Activated gamma-delta T cell treated with anti-CD3 and anti-CD28 coated beads, Interleukin-2, amount 50 U/mL, for 16 hours (primary cell): ENCODE measurements at places on chromosomes 7 and 10.

- no peak for DNase-seq
These were observed 119.2 kb downstream of the GALNT11 start for GRCh38 chr7:152144557-152145245.

DNA sequence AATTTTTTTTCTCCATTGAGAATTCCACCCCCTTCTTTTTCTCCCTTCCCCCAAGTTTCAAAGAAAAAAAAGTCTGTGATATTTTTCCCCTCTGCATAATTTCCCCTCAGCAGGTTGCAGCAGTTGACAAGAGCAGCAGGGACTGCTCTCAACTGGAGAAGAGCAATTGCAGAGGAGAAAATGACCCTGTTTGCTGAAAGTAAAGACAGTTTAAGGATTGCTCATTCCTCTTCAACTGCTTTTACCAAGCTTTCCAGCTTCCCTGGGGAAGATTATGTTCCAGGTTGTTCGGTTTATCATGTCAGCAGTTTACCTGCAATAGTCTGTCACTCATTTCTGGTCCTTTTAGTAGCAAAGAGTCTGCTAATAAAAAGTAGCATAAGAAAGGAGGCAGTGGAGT, 16.2 kb downstream of the AGK start:
- DNase-seq, result no peak

DNA sequence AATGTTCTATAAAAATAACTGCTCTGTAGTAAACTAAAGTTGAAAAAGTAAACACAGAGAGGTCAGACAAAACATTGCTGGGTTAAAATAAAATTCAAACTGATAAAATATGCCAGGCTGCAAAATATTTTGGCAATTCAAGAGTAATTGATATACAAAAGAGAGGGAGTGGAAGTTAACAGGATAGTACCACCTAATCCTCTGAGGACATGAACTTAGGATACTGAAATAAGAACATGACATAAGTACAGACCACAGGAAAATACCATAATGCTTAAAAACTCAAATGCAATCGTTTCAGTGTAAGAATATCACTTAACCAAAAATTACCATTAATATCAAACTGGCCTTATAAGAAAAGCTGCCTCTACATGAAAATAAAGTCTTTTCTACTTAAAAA, 37.6 kb upstream of the GPR22 start:
- DNase-seq, result no peak

DNA sequence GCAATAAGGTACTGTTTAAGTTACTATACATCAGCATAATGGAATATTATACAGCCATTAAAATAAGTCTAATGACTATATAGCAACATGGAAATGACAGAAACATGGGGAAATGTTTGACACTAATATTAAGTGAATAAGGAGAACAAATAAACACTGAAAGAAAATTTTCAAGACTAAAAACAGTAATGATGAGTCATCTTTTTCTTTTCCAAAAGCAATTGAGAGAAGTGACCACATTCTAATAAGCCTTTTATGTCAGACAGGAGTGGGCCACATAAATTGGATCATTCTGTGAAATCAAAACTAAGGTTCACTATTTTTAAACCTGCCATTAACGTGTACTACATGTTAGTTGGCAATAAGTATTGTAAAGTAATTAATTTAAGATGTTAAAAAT, 187.5 kb downstream of the AHR start:
- no peak for DNase-seq

- DNase-seq, result no peak
These were observed 48.5 kb upstream of the MKX start for GRCh38 chr10:27794157-27794556.

DNA sequence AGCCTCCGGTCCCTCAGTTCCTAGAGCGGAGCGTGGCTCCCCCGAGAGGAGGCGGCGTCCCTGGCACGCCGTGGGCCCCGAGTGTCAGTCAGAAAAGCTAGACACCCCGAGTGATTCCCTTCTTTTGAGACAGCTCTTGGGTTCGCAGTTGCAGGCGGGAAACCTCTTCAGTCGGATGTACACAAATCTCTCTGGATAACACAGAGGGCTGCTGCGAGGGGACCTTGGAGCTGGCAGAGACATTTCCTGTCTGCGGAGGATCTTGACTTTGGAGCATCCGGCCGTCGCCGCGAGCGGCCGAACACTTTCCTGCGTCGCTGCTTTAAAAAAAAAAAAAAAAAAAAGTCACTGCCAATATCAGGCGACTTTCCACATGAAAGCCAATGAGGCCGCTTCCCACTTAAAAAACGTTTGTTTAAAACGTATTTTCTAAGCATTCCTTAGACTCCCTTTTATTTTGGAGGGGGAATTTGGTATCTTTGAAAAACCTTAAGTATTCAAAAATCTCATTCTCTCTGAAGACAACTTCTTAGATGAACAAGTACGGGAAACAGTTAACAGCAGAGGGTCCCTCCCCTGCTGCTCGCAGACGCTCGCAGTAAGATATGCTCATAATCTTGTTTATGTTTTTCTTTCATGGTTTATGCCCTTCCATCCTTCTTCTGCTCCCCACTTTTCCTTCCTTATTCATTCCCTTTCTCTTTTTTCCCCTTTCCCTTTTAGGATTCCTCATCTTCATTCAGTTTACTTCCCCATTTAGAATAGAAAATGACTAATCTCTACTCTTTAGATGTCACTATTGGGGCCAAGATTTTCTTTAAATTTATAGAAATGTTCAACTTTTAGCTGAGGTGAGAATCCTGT, 10.0 kb downstream of the HHEX start:
- no peak for DNase-seq

DNA sequence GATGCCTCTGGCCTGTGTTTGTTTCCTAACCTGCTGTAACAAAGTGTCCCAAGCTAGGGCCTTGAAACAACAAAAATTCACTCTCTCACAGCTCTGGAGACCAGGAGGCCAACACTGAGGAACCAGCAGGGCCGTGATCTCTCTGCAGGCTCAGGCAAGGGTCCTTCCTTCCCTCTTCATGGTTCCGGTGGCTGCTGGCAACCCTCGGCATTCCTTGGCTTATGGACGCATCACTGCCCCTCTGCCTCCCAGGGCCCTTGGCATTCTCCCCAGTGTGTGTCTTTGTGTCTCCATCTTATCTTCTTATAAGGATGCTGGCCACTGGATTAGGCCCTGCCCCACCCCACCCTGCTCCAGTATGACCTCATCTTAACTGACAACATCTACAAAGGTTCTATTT, 17.0 kb downstream of the CNPY1 start:
- DNase-seq, result no peak

DNA sequence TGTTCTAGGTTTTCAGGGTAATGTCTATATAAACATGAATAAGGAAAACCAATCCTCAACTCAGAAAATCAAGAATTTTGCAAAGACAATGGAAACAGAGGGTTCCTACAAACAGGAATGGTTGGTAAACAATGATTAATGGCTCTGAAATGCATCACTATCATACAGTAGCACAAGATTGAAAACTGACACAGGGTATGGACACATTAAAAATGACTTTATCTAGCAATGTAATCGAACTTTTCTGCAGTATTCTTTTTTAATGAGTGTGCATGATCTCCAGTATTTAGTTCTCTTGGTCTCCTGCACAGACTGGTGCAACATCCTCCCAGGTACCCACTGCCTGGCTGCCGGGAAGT, 15.9 kb downstream of the GRB10 start:
- DNase-seq, result no peak

DNA sequence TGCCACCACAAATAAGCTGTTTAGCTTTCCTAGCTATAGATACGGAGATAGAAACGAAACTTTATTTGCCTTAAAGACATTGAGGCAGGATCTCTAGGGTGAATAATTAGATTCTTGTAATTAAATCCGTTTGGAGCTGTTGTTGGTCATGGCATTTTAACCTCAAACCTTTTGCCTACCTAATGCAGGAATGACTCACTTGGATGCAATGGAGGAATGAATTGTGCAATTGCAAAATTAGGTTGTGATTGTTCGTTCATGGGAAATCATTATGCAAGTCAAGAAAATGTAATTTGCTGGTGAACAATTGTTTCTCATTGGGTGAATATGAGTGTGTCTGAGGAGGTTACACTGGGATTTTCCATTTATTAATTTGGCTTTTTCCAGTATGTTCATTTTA, 703.5 kb downstream of the GATA3 start:
- no peak for DNase-seq

- no peak for DNase-seq
These were observed 23.1 kb downstream of the SHH start for GRCh38 chr7:155789001-155789725.

DNA sequence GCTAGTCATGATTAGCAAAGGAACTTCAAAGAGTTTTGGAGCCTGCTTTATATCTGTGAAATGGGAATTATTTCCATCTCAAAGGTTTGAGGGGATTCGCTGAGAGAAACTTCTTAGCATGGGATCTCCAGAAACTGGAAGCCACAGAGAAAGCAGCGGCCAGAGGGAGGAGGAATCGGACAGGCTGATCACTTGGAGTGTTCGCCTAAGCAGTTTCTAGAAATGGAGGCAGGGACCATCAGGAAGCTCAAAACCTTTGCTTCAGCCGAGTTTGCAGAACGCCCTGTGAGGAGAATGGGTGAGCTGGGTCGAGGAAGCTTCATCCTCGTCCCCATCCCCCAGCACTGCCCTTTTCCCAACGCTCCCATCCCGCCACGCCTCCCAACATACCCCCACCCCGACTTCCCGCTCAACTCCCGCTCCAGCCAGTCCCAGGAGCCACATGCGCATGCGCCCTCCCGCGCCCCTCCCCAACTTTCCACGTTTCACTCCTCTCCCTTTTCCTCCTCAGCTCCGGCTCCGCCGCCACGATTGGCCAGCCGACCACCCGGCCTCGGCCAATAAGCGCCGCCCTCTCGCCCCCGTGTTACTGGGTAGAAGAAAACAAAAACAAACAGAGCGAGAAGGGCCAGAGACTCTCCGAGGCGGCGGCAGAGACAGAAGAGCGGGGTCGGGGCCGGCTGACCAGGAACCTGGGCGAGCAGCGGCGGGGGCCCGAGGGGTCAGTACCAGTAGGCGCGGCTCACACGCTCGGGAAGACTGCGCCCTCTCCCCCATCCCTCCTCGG, at the start of gene PDCD4:
PDCD4 (plus strand) TSS at position 631 of the 787 bp plus-strand sequence. CDS start 4,100 bp downstream, outside the sequence.
- DNase-seq, result peak; percentile 92

GRCh38 chr7:108132551-108133265, 2.5 kb upstream of the LAMB4 start:
- DNase-seq, result no peak

DNA sequence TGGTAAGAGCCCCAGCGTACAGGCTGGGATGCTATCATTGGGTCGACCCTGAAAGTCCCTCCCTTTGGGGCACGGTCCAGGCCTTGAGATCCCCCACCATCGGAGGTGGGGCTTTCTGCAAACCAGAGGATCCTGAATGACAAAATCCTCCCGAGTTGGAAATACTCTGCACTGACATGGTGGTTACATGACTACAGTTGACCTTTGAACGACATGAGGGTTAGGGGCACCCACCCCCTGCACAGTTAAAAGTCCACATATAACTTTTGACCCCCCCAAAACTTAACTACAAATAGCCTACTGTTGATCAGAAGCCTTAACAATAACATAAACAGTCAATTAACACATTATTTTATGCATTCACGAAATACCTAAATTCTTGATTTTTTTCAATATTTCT, 13.1 kb downstream of the HSPA12A start:
- DNase-seq, result no peak

GRCh38 chr7:36265680-36266079, 112.6 kb downstream of the EEPD1 start:
- DNase-seq, result no peak

GRCh38 chr7:107614425-107614824, 34.4 kb downstream of the BCAP29 start:
- no peak for DNase-seq

DNA sequence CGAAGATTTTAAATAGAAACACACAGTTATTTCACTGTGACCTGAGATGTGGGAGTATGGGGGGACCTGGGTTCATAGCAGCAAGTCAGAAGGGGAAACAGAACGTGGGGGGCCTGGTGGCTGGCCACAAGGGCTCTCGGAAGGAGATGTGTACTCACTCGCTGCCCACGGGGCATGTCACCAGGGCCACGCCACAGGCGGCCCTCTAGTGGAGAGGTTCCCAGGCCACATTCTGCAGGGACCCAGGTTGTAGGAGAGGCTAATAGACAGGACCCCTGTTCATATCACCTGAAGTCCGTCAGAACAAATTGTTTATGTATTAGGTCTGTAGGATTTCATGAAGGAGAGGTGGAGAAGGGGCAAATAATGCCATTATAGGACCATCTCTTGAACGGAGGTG, 25.1 kb upstream of the SVOPL start:
- DNase-seq, result no peak

DNA sequence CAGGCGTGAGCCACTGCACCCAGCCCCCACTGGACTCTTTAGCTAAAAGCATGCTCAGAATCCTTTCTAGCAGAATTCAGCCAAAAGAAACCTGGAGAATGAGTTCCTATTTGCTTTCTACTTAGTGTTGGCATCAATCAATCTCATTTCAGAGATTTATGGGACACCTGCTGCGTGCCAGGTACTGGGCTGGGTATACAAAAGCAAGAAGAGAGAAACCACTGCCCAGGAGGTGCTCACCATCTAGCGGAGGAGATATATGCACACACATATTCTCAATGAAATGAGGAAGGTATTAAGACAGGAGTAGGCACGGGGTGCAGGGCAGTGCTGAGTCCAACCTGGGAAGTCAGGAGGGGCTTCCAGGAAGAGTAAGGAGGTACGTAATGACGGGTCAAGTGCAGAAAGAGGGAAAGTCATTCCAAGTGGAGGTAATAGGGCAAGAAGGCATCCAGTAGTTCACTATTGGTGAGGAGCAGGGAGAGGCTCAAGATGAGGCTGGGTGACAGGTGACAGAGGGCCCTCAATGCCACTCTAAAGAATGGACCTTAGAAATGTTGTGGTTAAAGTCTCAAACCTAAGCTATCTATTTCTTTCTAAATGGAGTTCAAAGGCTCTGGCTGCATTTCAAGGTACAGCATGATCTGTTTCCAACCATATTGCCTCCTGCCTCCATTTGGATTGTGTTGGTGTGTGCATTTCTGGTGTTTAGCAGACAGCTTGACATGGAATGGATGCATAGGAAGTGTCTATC, 22.1 kb downstream of the ABLIM1 start:
- no peak for DNase-seq

DNA sequence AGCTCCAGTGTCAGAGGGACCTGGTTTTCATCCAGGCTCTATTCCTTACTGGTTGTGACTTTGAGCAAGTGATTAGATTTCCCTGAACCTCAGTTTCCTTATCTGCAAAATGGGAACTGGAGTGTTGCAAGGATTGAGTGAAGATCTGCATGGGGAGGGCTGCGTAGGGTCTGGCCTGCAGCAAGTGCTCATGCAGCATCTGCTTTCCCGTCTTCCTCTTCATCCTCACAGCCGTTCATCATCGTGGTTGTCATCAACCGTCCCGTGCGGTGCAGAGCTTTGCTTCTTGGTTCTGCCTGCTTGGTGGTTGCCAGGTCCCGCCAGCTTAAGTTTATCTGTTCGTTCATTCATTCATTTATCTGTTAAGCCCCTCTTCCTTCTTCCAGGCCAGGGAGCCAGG, 135.0 kb downstream of the GRK5 start:
- no peak for DNase-seq
